ENCODE measurements at places on chromosomes 3 and 15. TPM values are rescaled to one million over a fixed set of nuclear protein-coding genes. Genes with fewer than 3 reads are reported as not detected.

Gene GATA2
- total RNA-seq: 6.5 TPM

Gene GPR160
- total RNA-seq: 6.1 TPM

Gene ISLR2
- 0.82 TPM for total RNA-seq

Gene CCR4
- total RNA-seq: not detected

GRCh38 chr3:38578551-38578950 is 70.9 kb downstream of the SCN5A start:
- DNase-seq: no peak

DNA sequence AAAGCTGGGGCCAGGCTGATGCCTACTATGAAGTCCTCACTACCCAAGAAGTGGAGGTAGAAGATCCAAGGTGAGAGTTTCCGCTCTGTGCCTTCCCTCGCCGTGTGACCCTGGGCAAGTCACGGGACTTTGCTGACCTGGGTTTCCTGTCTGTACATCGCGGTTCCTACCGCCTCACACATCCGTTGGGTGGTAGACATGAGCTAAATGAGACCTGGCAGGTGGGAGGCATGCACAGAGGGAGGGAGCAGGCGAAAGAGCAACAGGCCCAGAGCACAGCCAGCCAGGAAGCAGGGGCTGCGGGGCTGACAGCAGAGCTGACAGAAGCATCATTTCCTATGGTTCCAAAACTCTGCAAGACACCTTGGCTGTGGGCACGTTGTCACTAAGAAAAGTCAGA is 157.3 kb upstream of the BHLHE40 start:
- DNase-seq: no peak

DNA sequence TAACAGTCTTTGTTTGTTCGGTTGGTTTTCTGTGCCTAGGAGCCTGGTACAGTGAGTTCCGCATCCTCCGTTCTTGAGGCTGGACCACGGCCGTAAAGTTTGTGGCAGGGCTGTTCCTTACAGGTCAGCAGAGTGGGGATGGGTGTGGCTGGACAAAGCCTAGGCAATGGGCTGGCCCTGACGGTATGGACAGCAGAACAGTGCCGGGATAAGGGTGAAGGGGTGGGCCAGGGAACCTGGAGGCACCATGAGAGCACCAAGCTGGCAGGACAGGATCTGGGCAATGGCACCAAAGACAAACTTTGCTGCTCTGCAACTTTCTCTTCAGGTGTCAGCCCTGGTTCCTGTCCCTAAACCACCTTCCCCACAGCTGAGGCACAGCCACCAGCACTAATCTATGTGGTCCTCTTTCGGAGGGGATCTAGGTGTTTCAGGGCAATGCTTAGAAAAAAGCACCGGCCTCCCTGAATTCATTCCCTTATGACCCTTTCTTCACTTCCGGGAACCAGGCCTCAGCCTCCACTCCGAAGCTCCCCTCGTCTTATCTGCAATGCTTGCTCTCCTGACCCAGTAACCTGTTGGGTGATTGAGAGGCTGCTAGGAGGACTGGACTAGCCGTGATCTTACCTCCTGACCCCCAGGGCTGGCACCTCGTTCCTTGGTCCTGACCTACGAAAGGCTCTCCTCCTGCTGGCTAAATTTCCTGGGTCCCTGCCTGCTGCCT is 54.4 kb downstream of the KLHL6 start:
- no peak for DNase-seq

- DNase-seq: no peak
Measured at GRCh38 chr3:28317438-28318022, 31.0 kb upstream of the ZCWPW2 start.

GRCh38 chr15:100448481-100448880 is 80.3 kb downstream of the CERS3 start:
- DNase-seq: no peak

DNA sequence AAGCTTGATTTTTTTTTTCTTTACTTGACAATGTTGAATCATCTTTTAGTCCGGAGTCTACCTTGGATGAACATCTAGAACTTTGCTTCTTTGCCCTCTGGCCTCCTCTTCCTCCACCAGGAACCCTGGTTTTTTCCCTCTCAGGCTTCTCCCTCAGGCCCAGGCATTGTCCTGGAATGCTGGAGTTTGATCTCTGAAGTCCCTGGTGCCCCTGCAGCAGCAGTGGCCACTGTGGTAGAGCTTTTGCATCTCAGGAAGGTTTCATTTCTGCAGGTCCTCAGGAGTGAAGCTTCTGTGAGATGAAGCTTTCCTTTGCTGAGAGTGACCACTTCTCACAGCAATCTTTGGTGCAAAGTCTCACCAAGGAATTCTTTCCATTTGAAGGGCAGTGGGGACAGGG is 39.0 kb upstream of the NEDD4 start:
- DNase-seq: no peak

DNA sequence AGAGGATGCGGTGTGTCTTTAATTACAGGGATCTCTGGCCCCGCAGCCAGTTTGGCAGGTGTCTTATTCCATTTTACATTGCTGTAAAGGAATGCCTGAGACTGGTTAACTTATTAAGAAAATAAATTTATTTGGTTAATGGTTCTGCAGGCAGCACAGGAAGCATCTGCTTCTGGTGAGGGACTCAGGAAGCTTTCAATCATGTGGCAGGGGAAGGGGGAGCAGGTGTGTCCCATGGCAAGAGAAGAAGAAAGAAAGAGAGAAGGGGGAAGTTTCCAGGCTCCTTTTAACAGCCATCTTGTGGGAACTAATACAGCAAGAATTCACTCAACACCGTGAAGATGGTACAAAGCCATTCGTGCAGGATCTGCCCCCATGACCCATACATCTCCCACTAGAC is 128.0 kb upstream of the CRBN start:
- DNase-seq: no peak

DNA sequence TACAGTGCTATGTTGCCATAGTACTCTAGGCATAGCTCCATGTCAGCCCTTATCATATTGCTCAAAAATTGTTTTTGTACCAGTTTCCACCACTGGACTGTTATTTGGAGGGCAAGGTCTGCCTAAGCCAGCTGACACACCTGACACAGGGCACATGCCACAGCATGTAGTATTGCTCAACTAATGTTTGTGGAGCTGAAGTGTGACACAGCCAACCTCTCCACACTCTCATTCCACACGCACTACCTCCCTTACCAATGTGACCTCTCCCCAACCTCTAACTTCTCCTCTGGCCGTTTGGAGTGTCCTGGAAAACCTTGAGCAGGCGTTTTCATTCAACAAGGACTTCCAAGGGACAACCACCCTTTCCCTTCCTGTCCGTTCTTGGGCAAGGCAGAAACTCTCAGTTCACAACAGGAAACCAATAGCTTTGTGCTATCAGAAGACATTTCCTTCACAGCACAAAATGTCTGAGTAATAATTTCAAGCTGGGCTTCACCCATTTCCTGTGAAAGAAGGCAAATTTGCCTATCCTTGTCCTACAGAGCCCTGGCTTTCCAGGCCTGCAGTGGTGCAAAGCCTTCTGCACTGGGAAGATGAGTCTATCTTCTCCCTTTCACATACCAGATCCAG is 38.4 kb downstream of the TLNRD1 start:
- DNase-seq: no peak

- DNase-seq: no peak
Measured at GRCh38 chr15:71748293-71748718, 62.0 kb upstream of the NR2E3 start.

- no peak for DNase-seq
Measured at GRCh38 chr3:143132246-143132980, 12.8 kb downstream of the CHST2 start.

DNA sequence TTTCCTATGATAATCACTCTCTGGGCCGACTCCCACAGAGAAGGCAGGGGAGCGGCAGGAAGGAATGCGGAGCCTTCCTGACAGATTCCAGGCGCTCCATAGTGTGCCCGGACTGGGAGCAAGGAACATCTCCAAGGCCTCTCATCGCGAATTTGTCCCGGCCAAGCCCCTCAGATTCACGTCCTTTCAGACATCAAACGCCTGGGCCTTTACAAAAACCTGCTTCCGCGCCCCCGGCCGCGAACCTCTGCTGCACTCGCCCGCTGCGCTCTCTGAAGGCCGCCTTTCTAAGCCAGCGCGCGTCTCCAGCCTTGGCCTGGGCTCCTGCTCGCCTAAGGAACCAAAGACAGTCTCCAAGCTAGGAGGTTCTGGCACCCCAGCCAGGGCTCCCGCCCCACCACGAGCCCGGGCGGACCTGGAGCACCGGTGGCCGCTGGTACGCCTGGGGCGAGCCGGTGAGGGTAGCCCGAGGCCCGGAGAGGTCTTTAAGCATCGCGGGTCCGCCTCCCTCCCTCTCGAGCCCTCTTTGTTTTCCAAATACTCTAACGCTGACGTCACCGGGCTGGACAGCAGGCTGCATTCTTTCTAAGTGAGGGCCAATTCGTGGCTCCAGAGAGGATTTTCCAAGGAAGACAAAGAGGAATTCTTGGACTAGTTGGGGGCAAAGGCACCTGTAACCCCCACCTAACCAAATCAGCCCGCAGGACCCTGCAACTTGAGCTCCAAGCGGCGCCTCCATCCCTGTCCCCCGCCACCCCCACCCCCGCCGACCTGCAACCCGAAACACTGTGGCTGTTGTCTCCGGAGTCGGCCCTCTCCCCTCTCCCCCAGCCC is 759 bp downstream of the AMOTL2 start:
- peak; percentile 84 for DNase-seq

DNA sequence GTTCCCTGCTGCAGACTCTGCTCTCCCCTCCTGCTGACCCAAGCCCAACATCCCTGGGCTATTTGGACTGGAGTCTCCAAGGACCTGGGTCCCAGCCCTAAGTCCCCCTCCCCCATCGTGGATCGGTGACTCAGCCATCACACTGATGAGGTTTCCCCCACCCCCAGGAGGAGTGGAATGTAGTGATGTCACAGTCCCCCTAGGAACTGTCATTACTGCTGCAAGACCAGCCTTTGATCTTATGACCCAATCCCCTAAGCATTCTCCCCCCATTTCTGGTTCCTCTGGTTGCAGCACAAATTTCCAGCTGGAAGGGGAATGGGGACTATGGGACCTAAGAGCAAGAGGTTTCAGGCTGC is 63.4 kb upstream of the CSPG4 start:
- DNase-seq: no peak

- no peak for DNase-seq
Measured at GRCh38 chr3:189947948-189948723, 172.6 kb downstream of the P3H2 start.
